ENCODE measurements at places on chromosomes 11 and 22. TPM values are rescaled to one million over a fixed set of nuclear protein-coding genes. Genes with fewer than 3 reads are reported as not detected.

CRYBB2 gene
- total RNA-seq, result not detected

SLC22A25 gene
- not detected for total RNA-seq

KRTAP5-1 gene
- total RNA-seq, result not detected

MS4A6E gene
- total RNA-seq, result not detected

NXPE2 gene
- not detected for total RNA-seq

CST6 gene
- total RNA-seq, result 84.2 TPM

NCAM1 gene
- not detected for total RNA-seq

SESN3 gene
- total RNA-seq, result 0.23 TPM

GGT5 gene
- 0.12 TPM for total RNA-seq

CRYAB gene
- not detected for total RNA-seq
